ENCODE measurements at places on chromosomes 3 and 15.

DNA sequence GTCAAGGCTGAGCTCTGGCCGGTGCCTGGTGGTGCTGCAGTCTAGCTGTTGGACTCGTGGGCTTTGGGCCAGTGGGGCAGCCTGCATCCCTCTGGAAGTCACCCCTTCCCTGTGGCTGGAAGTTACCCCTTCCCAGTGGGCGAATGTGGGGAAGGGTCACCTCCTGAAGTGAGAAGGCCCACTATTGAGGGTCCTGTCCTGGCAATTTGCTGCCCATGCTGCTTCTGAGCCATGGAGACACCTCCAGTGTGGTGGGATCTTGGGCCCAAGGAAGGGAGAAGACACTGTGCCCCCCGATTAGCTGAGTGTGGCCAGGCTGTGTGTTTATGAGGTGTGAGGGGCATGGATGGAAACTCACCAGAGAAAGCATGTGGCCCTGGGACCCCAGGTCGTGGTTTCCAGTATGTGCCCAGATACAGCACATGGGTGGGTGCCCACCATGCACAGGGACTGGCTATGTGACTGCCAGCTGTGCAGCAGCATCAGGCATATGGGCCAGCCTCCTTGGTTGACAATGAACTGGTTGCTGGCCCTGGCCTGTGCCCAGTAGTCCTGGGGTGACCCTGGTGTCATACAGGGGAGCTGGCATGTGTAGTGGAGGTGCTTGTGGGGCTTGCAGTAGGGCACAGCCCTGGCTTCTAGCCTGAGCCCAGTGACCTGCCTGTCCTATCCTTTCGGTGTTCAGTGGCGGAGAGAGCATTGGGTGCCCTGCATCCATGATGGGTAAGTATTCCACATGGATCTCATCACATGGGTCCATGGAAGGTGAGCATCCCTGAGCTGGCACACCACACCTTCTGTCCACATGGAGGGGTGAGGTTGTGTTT is 221.2 kb downstream of the SNRPN start:
- H3K27me3 ChIP-seq, result no peaks in the 10 kb centered on the region
- H3K4me3 ChIP-seq, result no peak overlapping the region
- no peak overlapping the region for H3K27ac ChIP-seq
- no peak for DNase-seq

- no peaks in the 10 kb centered on the region for H3K4me1 ChIP-seq
- DNase-seq, result no peak
- no peak overlapping the region for H3K27ac ChIP-seq
- H3K4me3 ChIP-seq, result no peak overlapping the region
Measured at GRCh38 chr3:20669184-20669583, 483.2 kb upstream of the SGO1 start.

GRCh38 chr15:37764733-37765191 is 169.7 kb upstream of the TMCO5A start:
- H3K27ac ChIP-seq, result no peak overlapping the region
- no peaks in the 10 kb centered on the region for H3K36me3 ChIP-seq
- H3K4me3 ChIP-seq, result no peak overlapping the region

DNA sequence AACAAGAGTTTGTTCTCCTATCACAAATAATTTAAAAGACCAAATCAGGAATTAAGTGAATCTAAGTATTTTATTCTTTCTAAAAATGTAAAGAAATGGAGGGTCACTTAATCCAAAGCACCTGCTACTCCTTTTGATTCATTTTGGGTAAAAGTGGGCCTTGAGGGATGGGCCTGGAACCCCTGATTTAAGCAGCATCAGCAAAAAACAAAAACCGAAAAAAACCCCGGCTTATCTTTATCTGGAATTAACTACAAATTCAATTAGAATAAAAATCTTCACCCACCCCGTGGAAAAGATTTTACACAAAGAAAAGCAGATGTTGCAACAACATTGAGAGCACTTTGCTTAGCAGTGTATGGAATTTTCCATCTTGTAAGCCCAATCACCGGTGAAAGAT is 1018.2 kb downstream of the MCTP2 start:
- H3K27me3 ChIP-seq, result no peaks in the 10 kb centered on the region
- no peak for DNase-seq
- no peaks in the 10 kb centered on the region for H3K36me3 ChIP-seq
- H3K4me1 ChIP-seq, result no peaks in the 10 kb centered on the region

DNA sequence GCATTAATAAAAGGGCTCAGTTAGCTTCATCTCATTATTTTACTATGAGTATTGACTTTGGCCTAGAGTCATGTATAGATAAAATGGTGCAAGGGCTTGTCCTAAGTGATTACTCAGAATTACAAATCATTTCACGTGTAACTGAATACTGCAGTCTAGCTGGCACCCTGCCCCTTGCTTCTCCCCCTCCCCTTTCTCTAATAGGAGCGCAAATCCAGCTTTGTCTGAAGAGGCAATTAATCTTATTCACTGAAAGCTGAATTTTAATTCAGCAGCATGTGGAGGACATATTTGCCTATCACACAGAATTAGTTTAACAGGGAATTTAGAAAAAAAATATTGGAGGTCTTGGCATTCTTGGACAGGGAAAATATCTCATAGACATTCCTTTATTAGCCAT is 412.1 kb upstream of the DPH6 start:
- DNase-seq, result no peak
- no peaks in the 10 kb centered on the region for H3K36me3 ChIP-seq
- H3K27me3 ChIP-seq, result no peaks in the 10 kb centered on the region
- H3K4me3 ChIP-seq, result no peak overlapping the region

DNA sequence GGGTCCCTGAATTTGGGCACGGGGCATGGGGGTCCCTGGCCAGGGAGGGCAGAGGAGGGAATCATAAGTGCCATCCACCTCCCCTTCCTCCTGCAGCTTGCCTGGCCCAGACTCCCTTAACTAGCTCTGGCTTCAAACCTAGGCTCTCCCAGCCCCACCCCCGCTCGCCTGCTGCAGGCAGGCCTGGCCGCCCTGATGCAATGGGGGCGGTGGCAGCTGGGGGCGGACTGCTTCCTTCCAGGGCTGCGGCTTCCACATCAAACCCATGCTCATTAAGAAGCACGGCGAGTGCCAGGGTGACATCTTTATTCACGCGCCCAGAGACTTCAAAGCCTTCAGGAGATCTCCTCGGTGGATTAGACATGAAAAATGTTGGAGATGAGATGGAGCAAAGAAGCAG is 123.1 kb downstream of the TPRA1 start:
- no peak for DNase-seq
- no peaks in the 10 kb centered on the region for H3K27me3 ChIP-seq
- no peaks in the 10 kb centered on the region for H3K36me3 ChIP-seq
- H3K4me1 ChIP-seq, result no peaks in the 10 kb centered on the region
- no peak overlapping the region for H3K4me3 ChIP-seq

DNA sequence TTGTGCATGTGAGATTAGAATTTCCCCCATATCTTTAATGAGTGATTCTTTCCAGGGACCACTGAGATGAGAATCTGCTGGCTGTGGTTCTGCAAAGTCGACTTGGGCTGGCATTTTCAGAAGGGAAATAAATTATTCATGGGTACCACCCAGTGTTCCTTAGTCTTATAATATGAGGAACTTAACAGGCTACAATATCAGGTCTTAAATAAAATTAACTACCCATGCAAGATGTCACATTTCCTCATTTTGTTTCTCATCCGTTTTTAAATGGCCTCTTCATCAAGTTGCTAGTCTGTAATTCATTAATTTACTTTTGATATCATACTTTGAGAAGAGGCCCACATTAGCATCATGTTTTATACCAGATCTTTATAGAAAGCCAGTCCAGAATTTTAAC is 58.3 kb upstream of the SKOR1 start:
- H3K27me3 ChIP-seq, result no peaks in the 10 kb centered on the region
- DNase-seq, result no peak
- H3K27ac ChIP-seq, result no peak overlapping the region

GRCh38 chr15:80674245-80674614 is 20.9 kb upstream of the ABHD17C start:
- no peaks in the 10 kb centered on the region for H3K36me3 ChIP-seq
- H3K27ac ChIP-seq, result no peak overlapping the region
- no peak overlapping the region for H3K4me3 ChIP-seq
- no peaks in the 10 kb centered on the region for H3K27me3 ChIP-seq

DNA sequence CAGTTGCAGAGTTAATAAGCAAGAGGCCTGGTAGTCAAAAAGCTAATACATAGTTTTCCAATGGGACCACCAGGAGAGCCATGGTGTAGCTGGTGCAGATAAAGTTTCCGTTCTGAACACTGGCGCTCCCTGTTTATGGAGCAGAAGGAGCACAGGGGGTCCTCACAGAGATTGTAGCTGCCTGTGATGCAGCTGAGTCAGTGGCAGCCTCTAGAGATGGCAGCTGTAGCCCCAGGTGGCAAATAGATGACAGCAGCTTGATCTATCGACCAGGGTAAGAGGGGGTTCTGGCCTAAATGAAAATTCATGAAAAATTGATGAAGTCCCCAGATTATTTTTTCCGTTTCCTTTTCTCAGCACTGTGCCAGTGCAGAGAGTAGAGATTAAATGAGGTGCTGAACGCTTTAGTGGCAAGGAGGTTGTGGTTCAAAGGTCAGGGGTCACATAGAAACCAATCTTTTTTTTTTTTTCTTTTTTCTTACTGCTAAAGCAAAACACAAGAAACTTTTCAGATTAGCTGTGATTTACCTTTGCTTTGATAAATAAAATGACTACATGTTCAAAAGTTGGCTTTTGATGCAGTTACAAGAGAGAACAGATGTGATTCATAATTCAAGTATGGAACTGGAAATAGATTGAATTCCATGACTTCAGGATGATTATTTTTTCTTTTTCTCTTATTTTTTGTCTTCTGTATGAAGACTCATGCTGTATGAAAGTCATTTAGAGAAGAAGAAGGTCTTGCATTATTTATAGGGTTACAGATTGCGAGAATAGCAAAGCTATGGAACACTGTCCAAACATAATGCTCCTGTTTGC is 63.3 kb downstream of the ROBO2 start:
- no peak for DNase-seq
- H3K27ac ChIP-seq, result no peak overlapping the region
- no peaks in the 10 kb centered on the region for H3K27me3 ChIP-seq

DNA sequence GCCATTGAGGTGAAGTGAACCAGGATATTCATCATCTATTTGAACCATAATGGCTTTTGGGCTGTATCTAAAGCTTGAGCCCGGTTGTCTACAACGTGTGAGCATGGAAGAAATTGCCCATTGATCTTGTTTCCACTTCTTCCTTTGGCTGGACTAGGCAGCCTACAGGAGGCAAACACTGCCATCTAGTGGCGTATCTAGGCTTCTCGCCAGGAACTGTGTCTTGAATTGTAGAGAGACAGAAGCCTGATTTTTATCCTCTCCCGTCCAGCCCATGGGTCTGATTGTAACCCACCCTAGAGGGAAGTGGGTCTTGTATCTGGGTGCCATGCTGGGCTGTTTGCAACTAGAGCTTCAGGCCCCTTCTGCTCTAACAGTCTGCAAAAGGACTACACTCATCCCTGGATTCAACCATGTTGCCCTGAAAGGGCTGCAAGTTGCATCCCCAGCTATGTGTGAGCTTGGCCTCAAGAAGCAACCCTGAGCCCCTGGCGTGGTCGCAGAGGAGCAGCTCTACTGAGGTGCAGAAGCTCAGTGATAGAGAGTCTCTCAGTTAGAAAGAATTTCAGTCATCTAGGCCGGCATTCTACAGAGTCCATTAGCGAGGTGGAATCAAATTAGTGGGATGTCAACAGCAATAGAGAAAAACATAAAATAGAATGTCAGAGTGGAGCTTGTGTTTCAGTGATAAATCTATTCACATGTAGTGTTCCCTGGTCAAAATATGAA is 170.2 kb upstream of the UMPS start:
- no peaks in the 10 kb centered on the region for H3K4me1 ChIP-seq
- DNase-seq, result no peak
- H3K4me3 ChIP-seq, result no peak overlapping the region

DNA sequence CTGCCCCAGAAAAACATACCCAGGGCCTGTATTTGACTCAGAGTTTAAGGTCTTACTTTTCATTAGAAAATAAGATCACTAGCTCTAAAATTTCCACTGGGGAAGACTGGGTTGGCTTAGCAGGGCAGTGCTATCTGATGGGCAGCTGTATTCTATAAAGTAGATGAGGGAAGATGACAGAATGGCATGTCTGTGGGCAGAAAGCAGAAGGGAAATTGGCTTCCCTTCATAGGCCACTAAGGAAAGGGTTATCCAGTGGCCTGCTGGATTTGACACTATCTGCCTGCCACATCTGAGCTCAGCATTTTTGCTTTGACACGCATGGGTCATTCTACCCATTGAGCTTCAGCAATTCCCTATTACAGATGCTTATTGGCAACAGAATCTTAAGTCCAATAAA is 461.3 kb upstream of the RASGRP1 start:
- DNase-seq, result no peak
- H3K27me3 ChIP-seq, result no peaks in the 10 kb centered on the region
- H3K27ac ChIP-seq, result no peak overlapping the region
- H3K4me3 ChIP-seq, result no peak overlapping the region
- no peaks in the 10 kb centered on the region for H3K4me1 ChIP-seq

DNA sequence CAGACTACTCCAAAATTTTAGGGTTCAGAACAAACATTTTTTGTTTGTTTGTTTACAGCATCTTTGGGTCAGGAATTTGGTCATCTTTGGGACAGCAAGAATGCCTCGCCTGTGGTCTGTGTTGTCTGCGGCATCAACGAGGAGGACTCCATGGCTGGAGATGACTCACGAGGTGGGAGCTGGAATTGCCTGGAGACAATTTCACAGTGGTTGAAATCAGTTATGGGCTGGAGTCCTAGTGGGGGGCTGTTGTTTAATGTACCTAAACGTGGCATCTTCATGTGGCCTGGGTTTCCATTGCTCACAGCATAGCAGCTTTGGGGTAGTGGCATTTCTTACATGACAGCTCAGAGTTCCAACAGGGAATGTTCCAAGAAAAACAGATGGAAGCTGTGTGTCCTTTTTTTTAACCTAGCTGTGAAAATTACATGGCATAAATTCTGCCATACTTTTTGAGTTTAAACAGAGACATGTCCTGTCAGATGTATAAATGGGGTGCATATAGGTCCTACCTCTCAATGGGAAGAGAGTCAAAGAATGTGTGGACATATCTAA is 507.3 kb upstream of the CBLB start:
- no peak overlapping the region for H3K4me3 ChIP-seq
- H3K36me3 ChIP-seq, result no peaks in the 10 kb centered on the region
- no peaks in the 10 kb centered on the region for H3K4me1 ChIP-seq

DNA sequence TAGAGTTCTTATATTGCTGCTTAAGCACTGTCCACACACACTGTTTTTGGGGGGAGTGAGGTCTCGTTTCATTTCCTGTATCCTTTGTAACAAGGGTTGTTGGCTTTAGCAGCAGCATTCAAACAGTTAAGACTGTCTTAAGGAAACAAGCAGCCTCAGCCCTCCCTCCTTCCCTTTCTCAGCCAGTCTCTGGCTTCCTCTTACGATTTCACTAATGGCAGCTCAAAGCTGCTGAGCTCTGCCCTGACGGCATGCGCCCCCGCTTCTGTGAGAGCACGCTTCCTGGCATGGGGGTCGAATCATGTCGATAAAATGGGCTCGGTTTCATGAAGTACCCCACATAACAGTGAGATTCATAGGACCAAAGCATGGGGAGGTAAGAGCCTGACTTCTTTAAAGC is 105.0 kb downstream of the KLHL25 start:
- peak; percentile 59 for DNase-seq
- H3K4me3 ChIP-seq, result peak overlapping the region; percentile 83
- peak overlapping the region; percentile 88 for H3K27ac ChIP-seq
- peaks cover 45% of the 10 kb centered on the region for H3K4me1 ChIP-seq
- H3K27me3 ChIP-seq, result no peaks in the 10 kb centered on the region
- peaks cover 11% of the 10 kb centered on the region for H3K36me3 ChIP-seq

Data from naive thymus-derived CD4-positive, alpha-beta T cell (primary cell).